ENCODE measurements at places on chromosomes 1 and 21.

DNA sequence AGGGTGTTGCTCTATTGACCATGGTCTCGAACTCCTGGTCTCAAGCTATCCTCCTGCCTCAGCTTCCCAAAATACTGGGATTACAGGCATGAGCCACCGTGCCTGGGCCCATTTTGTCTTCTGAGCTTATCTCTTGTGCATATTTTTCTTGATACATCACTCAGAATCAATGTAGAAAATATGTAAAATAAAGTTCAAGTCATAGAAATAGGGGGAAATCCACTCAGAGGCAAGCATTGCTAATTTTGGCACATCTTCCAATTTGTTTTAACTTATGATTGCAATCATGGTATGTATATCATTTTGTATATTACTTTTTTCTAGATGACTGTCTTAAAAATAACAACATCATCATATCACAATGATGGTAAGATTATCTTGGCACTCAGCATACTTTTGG lies 21.6 kb downstream of the RIT1 start:
- DNase-seq, result no peak

DNA sequence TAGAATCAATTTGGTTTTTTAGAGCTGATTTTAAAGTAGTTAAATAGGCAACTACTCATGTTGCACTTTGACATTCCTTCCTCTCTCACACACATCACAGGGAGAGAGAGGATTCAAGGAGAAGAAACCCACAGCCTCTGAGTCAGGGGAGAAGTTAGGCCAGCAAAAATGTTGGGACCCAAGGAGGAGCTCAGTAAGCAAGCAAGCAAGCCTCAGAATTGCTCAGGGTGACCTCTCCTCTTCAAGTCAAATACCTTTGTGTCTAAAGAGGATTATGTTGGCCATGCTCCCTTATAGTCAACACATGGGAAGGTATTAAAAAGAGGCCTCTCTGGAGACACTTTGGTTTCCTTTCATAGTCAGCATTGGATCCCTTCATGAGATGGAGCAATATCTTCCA lies 80.5 kb upstream of the WARS2 start:
- no peak for DNase-seq

DNA sequence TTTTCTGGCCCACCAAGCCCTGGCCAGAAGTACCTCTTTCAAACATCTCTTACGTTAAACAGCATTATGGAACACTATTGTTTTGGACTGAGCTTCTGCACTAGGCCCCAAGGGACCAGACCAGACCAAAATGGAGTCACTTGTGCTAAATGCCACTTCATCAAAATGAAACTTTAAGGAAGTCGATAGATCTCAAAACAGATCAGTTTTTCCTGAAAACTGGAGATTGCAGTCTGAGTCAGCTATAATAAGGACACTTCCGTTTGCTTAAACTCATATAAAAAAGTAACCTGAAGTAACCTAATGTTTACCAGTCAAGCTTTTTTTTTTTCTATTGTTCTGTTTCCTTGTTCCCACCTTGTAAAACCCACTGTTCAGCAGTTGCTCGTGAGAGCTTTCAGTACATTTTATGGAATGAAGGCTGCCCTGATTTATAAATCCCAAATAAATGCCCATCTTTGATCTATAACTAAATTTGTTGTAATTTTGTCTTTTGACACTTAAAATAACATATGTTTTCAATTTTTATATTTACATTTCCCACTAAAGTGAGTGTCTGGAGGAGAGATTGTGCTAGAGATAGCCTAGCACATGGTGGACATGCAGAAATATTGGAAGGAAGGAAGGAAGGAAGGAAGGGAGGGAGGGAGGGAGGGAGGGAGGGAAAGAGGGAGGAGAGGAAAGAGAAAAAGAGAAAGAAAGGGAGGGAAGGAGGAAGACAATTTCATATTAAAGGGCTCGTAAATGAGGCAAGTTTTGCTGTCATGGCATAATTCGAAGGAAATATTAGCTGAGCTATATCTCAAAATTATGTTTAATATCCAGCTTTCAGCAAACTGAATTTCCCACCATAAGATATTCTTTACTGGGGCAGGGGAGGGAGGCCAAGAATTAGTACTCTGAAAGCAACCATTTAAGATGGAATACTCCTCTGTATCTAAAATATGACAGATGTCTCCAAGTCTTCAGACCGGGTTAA lies 77.0 kb upstream of the CXADR start:
- peak; percentile 8 for DNase-seq

- DNase-seq, result no peak
Observed at GRCh38 chr1:38152351-38153065, 105.9 kb upstream of the POU3F1 start.

DNA sequence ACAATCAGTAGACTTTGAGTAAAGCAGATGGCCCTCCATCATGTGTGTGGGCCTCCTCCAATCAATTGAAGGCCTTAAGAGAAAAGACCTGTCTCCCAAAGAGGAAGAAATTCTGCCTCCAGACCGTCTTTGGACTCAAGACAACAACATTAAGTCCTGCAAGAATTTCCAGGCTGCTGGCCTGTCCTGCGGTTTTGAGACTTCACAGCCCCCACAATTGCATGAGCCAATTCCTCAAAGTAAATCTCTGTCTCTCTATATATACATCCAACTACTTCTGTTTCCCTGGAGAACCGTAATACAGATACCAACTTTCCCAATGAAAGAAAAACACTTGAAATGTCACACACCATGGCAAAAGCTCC lies 16.4 kb downstream of the REG4 start:
- no peak for DNase-seq

GRCh38 chr1:236502972-236503639 lies 20.7 kb upstream of the LGALS8 start:
- peak; percentile 89 for DNase-seq

DNA sequence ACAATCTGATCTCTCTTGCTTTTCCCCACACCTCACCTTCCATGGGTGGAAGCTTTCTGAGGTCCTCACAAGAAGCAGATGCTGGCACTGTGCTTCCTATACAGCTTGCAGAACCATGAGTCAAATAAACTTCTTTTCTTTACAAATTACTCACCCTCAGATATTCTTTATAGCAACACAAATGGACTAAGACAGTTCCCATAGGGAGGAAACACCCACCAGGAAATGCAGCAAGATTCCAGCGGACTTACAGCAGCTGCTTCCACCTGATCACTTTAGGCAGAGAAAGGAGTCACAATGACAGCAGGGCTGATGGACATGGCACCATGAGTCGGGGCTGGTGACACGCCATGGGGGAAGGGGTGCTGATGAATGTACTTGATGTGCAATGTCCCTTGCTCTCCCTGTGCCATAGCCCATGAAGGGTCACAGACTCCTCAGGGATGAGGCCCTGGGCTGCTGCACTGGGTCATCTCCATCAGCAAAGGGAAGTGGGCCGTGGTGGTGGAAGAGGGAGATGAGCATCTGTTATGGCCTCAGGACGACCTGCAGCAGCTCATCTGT lies 53.9 kb downstream of the PRSS38 start:
- peak; percentile 17 for DNase-seq

GRCh38 chr21:18812308-18812707 lies 408.7 kb upstream of the TMPRSS15 start:
- DNase-seq, result no peak
